C1 segment of cervical spinal cord (tissue), 14 donors: ENCODE measurements at places on chromosomes 7 and 10.

DNA sequence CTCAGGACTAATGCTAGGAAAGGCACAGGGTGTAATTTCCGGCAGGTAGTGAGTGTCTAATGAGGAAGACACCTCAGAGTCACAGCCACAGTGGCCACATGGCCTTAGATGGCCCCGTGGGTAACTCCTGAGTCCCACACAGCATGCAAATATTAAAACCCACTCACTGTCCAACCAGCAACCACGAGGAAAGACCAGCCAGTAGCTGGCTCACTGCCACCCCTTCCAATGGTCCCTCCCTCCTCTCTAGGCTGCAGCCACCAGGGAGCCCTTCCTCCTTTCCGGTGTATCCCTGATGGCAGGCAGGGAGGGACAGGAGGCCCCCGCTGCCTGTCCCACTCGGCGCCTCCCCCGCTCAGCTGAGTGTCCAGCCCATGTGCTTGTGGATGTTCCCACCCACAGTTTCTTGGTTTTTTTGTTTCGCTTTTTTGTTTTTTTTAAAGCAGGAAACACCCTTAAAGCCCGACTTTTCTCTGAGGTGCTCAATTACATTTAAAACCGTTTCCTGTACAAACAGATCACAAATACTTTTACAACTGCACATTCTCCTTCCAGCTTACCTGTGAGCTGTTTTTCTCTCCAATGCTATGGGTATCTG lies 9.2 kb downstream of the BNIP3 start:
- DNase-seq = no peak

DNA sequence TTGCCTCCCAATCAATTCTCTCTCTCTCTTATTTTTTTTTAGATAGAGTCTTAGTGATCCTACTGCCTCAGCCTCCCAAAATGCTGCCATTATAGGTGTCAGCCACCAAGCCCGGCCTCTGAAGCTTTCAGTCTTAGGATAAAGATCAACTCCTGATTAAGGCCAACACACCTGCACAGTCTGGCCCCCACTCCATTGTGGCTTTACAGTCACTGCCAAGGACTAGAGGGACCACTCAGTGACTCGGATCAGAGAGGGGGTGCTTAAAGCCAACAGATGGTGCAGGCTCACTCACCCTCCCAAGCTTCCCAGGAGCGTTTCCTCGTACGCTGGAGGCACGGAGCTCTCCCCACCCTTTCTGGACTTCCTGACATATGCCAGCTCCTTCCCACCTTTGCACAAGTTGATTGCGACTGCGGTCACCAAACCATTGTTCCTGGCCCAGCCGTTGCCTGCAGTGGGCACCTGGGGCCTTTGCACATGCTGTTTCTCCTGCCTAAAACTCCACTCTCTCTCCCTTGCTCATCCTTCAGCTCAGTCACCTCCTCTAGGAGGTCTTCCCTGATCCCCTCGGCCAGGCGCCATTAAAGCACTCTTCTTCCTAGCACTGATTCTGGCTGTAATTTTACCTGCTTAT lies 1.7 kb upstream of the CDH23 start:
- no peak for DNase-seq

DNA sequence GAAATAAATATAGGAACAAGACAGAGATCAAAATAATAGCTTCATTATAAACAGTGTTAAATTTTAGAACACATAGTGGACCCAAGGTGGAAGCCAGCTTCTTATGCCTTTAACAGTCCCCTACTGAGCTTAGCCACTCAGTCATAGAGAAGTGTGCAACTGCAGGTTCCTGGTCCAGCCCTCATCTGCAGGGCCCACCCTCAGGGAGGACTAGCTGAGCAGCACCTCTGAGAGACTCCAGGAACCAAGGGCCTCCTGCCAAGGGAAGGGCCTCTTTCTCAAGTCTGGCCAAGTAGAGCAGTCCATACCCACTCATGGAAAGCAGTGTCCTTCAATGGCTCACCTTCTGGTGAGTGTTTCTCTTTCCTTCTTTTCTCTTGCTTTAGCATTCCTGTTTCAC lies 173.7 kb upstream of the PRPS1L1 start:
- no peak for DNase-seq

GRCh38 chr10:101896225-101896877 lies 52.8 kb upstream of the KCNIP2 start:
- DNase-seq = no peak

DNA sequence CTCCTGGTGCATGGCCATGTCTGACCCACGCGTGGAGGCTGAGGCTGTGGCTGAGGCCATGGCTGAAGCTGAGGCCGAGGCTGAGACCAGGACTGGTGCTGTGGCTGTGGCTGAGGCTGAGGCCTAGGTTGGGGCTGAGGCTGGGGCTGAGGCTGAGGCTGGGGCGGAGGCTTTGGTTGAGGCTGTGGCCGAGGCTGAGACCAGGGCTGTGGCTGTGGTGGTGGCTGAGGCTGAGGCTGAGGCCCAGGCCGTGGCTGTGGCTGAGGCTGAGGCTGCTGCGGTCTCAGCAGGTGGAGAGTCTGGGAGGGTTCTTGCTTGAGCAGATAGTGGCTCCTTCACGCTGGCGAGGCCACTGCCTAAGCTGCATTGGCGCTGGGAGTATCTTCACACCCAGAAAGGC lies 76.4 kb downstream of the WDR37 start:
- DNase-seq = no peak

DNA sequence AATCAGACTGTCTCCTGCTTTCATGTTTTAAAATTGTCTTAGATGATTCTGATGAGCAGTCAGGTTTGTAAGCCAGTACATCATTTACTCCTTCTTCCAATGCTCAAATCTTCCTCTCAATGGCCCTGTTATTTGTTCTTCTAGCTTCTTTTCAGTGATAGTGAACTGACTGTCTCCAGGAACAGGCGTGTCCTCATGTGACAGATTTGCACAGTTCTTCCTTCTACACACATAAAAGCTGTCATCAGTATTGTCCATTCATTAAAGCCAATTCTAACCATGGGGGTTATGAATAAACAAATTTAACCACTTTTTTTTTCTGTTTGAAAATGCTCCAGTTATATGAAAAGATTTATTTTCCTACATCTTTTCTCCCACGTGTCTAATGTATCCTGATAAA lies 308.7 kb upstream of the SORCS1 start:
- no peak for DNase-seq

GRCh38 chr7:16929146-16929762 lies 47.5 kb upstream of the AGR3 start:
- no peak for DNase-seq

DNA sequence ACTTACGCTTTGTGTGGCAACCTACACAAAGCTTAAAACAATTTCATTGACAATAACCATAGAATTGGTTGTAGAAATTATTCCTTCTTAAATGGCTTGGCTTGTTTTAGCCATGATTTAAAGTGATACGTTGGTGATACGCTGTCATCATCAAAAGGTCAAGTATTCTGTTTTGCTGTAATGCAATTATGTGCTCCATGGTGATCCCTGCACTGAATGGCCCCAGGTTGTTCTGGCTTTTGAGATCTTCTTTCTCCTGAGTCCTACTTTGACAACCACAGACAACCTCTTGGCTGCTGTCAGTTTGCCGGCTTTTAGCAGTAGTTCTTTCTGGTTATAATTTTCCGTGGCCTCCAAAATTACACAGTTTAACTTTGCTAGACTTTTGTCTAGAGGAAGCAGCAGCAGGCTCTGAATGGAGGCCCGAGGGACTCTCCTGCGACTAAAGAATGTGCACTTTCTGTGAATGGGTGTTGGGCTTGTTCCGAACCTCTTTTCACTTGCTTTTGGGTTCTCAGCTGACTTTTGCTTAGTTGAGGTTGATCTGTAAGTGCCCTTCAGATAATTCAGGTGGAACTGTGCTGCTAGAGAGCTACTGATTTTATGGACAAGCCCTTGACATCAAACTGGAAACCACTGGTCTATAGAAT lies 104.7 kb downstream of the TMEM178B start:
- no peak for DNase-seq

DNA sequence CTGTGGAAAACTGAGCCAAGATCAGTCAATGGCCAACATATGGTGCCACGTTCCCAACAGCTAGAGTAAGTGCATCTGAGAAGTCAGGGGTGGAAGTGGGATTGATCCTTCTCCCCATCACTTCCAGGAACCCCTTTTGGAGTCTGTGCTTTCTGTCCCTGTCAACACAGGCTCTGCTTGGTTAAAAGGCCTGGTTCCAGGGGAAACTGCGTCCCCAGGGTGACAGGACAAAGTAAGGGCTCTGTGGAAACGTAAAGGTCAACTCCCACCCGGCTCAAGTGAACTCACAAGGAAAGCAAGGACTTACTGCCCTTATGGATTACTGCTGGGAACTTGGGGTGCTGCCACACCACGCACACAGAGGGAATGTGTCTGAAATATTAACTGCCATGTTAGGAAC lies 77.5 kb upstream of the GRB10 start:
- no peak for DNase-seq

- DNase-seq = no peak
These were observed 74.4 kb downstream of the NHLRC2 start for GRCh38 chr10:113928830-113929229.

- DNase-seq = no peak
These were observed 262.5 kb downstream of the TRIL start for GRCh38 chr7:28695300-28696295.

- no peak for DNase-seq
These were observed 133.7 kb upstream of the CTBP2 start for GRCh38 chr10:125294109-125294508.

GRCh38 chr10:72948762-72949161 lies 5.8 kb downstream of the PLA2G12B start:
- DNase-seq = no peak

- DNase-seq = no peak
These were observed 80.8 kb downstream of the CARD11 start for GRCh38 chr7:2962865-2963264.

- DNase-seq = no peak
These were observed 45.4 kb downstream of the PPIF start for GRCh38 chr10:79392506-79393176.

GRCh38 chr10:68231106-68231816 lies 652 bp downstream of the ATOH7 start:
- DNase-seq = peak; percentile 78

DNA sequence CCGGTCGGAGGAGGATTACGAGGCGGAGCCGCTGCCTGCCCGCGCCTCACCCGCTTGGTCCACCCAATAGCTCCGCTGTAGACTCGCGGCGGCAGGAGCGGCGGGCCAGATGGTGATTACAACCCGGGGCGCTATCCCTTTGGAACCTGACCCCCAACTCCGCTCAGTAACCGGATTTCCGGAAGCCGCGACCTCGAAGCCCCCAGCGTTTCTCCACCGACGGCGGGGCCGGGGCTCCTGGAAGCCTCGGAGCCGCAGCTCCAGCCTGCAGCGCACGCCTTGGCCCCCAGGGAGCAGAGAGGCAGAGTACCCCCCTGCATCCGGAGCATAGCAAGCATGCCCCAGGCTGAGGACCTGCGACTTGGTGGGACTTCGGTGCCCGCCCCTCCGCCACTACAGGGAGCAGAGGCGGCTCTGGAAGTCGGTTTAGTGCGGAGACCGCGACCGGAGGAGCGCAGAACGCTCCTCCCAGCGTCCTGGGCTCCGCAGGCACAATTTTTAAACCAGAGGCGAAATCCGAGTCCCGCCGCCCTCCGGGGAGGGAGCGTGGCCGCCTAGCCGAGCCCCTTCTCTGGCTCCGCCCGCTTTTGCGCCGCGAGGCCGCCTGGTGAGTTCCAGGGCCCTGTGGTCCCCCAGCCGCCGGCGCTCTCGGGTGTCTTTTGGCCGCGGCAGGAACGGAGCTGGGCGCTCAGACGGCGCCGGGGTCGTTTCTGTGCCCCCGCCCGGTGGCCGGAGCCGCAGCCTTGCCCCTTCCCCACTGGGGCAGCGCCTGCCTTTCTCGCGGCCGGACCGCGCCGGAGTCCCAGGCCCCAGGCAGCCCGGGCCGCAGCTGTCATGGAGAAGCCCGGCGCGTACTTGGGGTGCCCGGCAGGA lies 28.2 kb upstream of the BMS1 start:
- DNase-seq = no peak

GRCh38 chr10:115882021-115882420 lies 391.0 kb downstream of the GFRA1 start:
- DNase-seq = no peak

- no peak for DNase-seq
These were observed 6.9 kb downstream of the LRIT1 start for GRCh38 chr10:84234479-84234878.

GRCh38 chr10:59873896-59874295 lies 32.5 kb downstream of the CCDC6 start:
- no peak for DNase-seq

DNA sequence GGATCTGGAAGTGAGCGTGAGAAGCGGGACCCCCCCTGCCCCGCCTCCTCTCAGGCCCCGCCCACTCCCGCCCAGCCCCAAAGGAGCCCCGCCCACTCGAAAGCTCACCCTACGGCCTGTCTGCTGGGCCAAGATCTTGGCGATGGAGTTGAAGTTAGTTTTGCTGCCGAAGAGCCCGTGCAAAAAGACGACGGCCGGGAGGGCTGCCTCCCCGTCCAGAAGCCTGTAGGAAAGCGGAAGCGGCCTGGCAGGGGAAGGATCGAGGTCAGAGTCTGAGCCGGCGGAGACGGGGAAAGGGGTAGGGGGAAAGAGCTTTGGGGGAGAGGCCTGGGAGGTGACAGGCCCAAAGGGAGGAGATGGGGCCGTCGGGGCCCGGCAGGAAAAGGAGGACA lies 386 bp downstream of the ABHD11 start:
- DNase-seq = no peak

DNA sequence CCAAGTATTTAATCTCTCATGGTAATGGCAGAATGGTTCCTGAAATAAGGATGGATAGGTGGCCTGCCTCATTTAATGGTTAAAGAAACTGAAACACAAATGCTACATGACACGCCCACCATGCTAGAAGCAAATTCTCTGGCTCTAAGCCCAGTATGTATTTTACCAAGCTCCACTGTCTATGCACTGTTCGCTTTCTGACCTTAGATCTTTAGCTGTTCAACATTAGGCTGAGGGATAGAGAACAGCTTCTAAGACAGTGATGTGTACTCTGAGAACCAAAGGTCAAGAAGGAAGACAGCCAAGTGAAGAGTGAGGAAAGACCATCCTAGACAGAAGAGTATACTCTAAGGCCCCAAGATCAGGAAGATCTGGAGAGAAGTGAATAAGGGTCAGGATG lies 26.6 kb downstream of the FAM3C start:
- no peak for DNase-seq

DNA sequence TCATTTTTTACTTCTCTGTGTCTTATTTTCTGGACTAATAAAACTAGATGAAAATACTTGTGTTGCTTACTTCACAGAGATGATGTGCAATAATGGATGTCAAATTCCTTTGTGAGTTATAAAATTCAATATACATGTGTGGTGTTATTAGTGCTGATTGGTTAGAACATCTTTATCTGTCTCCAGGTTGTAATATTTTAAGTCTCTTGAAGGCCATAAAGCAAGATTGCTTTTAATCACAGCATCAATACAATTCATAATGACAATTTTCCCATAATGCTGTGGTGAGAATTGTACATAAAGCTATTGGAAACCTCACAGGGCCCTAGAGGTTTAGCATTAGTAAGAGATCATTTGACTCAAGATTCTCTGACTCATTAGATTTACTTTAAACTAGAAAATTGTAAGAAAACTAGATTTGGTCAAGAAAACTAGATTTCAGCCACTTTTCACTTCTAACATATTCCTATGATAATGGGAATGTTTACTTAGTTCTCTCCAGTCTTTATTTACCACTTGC lies 963.7 kb downstream of the REEP3 start:
- no peak for DNase-seq

- no peak for DNase-seq
These were observed 57.1 kb downstream of the TACR2 start for GRCh38 chr10:69359594-69359993.

- no peak for DNase-seq
These were observed 194.9 kb downstream of the SUGCT start for GRCh38 chr7:40329601-40330153.
